ENCODE measurements at places on chromosomes 1 and 21.

DNA sequence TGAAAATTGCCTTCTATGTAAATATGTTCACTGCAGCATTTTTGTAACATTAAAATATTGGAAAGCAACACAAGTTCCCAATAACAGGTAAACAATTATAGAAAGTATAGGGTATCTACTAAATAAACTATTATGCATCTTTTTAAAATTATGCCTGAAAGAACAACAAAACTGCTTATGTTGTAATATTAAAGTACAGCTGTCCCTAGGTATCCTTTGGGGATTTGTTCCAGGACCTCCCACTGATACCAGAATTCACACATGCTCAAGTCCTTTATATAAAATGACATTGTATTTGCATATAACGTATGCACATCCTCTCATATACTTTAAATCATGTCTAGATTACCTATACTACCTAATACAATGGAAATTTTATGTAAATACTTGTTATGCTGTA, 121.8 kb upstream of the TNFSF4 start:
- DNase-seq = no peak

- DNase-seq = no peak
Measured at GRCh38 chr1:114388432-114389003, 122.5 kb downstream of the TRIM33 start.

DNA sequence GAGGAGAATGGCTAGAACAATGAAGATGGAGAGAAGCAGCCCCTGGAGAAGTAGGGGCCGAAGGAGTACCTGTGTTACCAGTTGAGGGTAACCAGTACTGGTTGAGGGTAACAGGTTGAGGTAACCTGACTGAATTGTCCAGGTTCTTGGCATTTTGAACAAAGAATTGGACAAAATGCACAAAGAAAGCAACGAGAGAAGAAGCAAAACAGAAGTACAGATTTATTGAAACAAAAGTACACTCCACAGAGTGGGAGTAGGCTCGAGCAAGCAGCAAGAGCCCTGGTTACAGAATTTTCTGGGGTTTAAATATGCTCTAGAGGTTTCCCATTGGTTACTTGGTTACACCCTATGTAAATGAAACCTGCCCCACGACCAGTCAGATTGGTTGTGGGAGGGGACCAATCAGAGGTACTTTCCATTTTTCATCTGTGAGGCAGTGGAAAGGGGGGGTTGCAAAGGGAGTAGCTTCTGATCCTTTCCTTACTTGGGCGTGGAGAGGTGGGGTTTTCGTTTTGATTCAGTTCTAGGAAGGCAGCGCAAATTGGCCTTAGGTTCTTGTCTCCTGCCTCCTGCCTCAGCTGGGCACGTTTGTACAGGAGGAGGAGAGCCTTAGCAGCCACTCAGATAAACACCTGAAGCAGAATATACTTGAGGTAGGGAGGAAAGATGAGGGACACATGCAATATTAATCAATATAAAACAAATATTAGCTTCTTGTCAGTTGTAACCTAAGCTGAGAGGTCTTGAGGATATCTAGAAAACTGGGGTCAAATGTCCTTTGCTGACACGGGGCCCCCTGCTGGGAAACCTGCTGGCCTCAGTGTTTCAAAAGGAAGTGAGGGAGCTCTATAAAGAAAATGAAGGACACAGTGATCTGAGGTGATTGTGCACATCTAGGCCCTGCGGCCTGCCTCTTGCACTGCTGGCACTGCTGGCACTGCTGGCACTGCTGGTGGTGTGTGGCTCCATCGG, 14.3 kb upstream of the LSM10 start:
- DNase-seq = peak; percentile 61

- no peak for DNase-seq
Measured at GRCh38 chr1:228848406-228848805, 113.1 kb downstream of the RHOU start.

- no peak for DNase-seq
Measured at GRCh38 chr1:166233750-166234366, 67.1 kb upstream of the FAM78B start.

GRCh38 chr1:53651356-53651755, 87.6 kb downstream of the GLIS1 start:
- no peak for DNase-seq
